ENCODE measurements at places on chromosomes 5 and 9.

DNA sequence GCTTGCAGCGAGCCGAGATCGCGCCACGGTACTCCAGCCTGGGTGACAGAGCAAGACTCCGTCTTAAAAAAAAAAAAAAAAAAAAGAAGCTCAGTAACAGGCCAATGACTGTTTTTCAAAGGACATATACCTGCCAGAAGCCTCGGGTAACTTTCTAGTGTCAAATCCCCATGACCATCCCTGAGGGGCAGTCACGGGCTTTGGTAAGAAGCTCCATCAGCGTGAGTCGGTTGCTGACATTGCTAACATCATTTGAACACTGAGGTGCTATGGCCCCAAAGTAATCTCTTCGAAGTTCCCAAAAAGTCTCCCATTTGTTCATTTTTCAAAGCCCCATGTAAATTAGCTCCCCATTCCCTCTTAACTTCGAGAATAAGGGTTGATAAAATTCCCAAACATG is 11.6 kb downstream of the NAIP start:
- no peak for DNase-seq

GRCh38 chr9:72773570-72773969 is 179.3 kb downstream of the ALDH1A1 start:
- DNase-seq = no peak

- no peak for DNase-seq
Measured at GRCh38 chr5:15191012-15191411, 309.0 kb upstream of the FBXL7 start.

DNA sequence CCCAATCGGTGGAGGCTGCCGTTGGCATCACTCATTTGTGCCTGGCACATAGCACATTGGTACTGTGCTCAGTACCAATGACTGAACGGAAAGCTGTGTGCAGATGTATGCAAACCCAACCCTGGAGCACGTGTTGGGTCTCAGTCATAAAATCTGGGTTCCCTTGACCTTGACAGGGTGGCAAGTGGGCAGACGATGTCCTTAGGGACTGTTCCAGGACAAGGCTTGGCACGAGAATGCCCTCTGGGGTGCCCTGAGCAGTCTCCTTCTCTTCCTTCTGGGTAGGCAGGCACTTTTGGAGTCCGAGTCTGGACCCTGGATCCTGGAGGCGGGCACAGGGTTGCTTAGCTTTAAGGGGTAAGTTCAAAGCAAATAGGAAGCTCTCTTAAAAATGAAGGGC is 75.8 kb downstream of the MACROH2A1 start:
- no peak for DNase-seq

- DNase-seq = no peak
Measured at GRCh38 chr9:80605793-80606192, 1034.0 kb downstream of the TLE4 start.
